ENCODE measurements at places on chromosomes 16 and 17. TPM values are rescaled to one million over a fixed set of nuclear protein-coding genes. Genes with fewer than 3 reads are reported as not detected.

The SLC5A2 gene
- total RNA-seq = not detected

The KRTAP1-4 gene
- not detected for total RNA-seq

- no peak for DNase-seq
Measured at GRCh38 chr16:78385086-78385805, 285.8 kb downstream of the WWOX start.

GRCh38 chr17:76784926-76785325 lies 47.0 kb downstream of the MFSD11 start:
- DNase-seq = no peak

The NRN1L gene
- not detected for total RNA-seq

The CHRNE gene
- total RNA-seq = 3.9 TPM

DNA sequence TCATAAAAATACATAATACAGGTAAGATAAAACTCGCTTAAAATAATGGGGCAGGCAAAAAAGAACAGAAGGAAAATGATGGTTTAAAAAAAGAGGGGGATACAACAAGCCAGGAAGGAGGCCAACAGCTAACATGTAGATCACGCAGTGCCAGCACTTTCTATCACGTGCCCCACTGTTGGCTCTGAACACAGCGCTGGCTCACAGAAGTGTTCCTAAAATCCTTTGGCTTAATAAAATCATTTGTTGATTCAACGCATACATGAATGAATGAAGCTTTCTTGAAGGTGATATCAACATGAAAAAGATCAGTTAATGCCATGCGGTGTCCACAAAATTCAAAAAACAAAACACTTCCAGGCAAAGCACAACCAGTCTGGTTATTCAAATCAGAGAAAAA lies 8.5 kb downstream of the ITGAE start:
- no peak for DNase-seq

DNA sequence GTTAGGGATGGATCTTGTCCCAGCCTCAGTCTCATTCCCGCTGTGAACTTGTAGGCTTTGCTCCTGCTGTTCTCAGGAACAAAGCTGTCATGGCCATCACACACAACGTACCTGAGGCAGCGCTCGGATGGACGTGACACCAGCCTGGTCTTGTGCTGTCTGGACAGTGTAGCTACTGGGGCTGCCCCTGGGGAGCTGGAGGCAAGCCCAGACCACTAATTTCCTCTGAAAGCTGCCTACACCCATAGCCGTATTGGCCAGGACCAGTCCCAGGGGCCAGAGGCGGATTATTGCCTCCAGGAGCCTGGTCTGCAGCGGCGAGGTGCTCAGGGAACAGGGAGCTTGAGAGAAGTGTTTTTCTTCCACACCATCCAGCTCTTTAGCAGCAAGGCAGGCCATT lies 11.7 kb downstream of the ZNHIT3 start:
- DNase-seq = no peak

The CLEC10A gene
- total RNA-seq = not detected

The HBZ gene
- not detected for total RNA-seq

DNA sequence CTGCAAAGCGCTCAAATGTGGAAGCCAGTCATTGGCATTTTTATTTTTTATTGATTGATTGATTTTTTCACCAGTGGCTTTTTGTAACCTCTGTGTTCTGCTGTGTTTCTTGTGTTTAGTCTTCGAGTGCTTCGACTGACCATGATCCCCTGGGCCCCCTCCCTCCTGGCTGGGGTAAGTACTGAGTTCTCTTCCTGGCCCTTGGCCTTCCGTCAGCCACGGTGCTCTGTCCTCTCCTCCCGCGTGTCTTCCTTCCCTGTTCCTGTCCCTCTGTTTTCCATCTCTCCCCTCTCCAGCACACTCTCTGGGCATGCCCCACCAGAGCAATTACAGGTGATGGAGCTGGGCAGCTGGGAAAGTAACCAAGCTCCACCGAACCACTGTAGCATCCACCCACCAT lies 25.8 kb upstream of the CLEC18A start:
- no peak for DNase-seq

All from natural killer cell treated with Interleukin-12 subunit alpha and Interleukin-12 subunit beta and Interleukin-15 and Interleukin-18, amount 100 ng/mL, for 72 hours (primary cell).